ENCODE measurements at places on chromosomes 2 and 18.

- DNase-seq: no peak
These were observed 8.9 kb downstream of the IL1B start for GRCh38 chr2:112827604-112828185.

DNA sequence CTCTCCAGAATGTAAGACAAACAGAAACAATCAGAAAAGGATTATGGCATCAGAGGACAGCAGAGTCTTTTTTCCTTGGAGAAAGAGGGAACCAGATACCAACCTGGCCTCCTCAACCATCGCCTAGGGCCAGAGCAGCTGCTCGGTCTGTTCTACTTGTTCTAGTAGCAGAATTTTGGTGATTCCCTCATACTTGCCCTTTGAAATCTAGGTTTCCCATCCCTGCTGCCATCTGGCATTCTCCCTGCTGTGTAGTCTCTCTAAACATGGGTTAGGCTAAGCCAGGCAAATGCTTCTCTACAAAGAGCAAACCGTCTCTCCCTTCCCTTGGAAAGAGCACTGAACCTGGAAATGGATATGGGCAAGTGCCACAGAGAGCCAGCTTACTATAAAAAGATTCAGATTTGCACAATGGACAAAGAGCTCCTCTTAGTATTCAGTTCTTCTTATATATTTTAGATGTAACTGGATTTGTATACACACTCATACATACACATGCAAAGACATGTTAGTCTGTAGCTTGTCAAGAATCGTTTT is 208.6 kb upstream of the ST6GAL2 start:
- no peak for DNase-seq

- DNase-seq: no peak
These were observed 71.2 kb upstream of the SEC11C start for GRCh38 chr18:59068276-59069071.

GRCh38 chr18:49948975-49949374 is 135.6 kb upstream of the ACAA2 start:
- DNase-seq: no peak

DNA sequence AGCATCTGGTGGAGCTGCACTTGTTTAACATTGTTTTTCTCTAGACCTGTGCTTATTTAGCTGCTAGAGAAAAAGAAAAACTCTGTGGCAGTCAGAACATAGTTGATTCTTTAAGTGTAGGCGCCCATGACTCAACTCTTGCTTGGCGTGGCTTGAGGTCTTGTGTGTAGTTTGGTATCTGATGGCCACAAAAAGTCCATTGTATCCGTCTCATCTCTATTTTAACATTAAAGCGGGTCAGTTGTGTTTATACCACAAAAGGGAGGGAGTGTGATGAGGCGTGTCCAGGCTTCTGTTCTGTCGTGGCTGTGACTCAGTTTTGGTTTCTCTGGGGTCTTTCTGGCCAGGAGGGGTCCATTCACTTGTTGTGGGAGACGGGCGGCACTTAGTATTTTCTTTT is 24.2 kb upstream of the UGT1A8 start:
- no peak for DNase-seq

DNA sequence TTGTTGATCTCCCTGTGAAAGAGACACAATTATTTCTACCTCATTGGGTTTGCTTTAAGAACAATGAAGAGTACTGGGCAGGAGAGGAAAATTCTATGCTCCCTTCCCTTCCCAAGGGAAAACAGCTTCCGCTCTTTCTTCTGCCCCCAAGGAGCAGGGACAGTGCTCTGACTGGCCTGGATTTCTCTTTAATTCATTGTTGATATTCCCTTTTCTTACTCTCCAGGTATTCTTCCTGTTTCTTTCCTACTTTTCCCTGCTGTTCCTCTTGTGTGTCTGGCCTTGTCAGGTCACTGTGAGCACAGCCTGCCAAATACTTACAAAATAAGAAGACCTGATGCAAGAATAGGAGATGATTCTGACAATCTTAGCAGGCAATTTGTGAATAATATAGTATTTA is 49.6 kb upstream of the SPAG16 start:
- no peak for DNase-seq

- peak; percentile 95 for DNase-seq
These were observed at the start of gene PARD6G for GRCh38 chr18:80247393-80247841. TSS of gene PARD6G (minus strand) at chr18:80247514. CDS start at chr18:80247348, 166 bp downstream.

DNA sequence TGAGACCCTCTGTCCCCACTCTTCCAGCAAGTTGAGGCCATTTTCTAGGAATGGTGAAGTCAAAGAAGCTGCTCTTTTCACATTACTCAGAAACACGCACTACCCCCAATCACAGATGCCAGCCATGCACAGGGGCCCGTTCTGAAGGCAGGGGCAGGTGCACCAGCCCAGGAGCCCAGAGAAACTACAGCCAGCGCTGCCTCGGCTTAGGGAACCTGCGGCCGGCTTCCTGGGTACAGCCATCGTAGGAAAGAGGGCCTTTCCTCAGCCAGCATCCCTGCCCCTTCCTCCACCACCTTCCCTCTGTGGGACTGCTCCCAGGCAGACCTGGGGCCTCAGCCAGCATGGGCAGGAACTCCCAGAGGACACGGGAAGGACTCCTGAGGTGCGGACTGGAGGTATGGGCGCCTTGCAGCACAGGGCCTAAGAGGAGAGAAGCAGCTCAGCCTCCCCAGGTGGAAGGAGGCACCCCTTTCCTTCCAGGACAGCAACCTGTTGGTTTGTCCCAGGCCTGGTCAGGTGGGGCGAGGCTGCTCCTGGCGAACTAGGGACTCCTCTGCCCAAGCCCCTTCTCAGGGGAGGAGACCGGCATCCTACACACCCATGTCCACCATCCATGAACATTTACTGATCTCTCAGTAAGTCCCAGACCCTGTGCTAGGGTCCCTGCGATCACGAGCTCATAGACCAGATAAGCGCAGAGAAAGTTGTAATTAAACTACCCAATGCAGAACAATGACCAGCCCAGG is 99.0 kb upstream of the ID2 start:
- no peak for DNase-seq

GRCh38 chr2:4635289-4635688 is 931.9 kb downstream of the DCDC2C start:
- DNase-seq: no peak

- DNase-seq: no peak
These were observed 88.0 kb downstream of the AFF3 start for GRCh38 chr2:100054426-100054825.

GRCh38 chr2:101355401-101356054 is 31.8 kb downstream of the CREG2 start:
- DNase-seq: no peak

- DNase-seq: no peak
These were observed 5.0 kb downstream of the GAD1 start for GRCh38 chr2:170821531-170822289.

DNA sequence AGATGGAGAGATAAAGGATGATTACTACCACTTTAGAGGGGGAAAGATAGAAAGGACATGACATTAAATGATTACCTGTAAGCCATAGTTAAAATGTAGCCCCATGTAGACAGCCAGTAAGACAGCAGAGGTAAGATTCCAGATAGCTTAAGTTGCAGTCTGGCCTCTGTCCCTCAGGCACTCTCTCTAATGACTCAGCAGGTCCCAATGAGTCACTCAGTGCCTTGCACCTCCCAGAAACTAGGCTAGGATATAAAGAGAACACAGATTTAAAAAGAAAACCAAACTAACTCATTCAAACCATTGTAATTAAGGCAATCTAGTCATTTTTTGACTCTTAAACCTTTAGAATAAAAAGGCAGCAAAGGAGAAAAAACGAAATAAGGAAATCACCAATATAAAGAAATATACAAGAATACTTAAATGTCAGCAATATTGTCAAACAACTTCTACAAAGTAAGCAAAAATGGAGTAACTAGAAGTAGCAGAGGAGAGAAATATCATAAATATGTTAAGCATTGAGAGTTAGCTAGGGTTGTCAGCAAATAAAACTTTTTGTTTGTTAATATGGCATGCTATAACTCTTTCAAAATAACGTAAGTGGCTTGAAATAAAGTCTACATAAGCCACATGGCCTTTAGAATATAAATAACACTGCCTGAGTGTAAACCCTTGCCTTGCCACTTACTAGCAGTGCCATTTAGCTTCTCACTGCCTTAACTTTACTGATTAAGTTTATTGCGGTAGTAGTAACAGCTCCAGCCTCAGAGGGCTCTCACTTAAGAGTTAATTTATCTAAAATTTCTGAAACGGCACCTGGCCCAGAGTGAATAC is 48.5 kb downstream of the SOCS6 start:
- no peak for DNase-seq

GRCh38 chr2:62404913-62405312 is 101.1 kb downstream of the TMEM17 start:
- no peak for DNase-seq

GRCh38 chr2:200003444-200003843 is 48.1 kb downstream of the MAIP1 start:
- no peak for DNase-seq

GRCh38 chr2:201833781-201834180 is 27.4 kb downstream of the CDK15 start:
- no peak for DNase-seq

Measured in cerebellum (tissue), 4 donors.